ENCODE measurements at places on chromosomes 5 and 9.

GRCh38 chr5:41264019-41264418 lies 50.7 kb upstream of the C6 start:
- DNase-seq, result no peak

GRCh38 chr5:168654211-168654721 lies 75.1 kb upstream of the PANK3 start:
- no peak for DNase-seq

DNA sequence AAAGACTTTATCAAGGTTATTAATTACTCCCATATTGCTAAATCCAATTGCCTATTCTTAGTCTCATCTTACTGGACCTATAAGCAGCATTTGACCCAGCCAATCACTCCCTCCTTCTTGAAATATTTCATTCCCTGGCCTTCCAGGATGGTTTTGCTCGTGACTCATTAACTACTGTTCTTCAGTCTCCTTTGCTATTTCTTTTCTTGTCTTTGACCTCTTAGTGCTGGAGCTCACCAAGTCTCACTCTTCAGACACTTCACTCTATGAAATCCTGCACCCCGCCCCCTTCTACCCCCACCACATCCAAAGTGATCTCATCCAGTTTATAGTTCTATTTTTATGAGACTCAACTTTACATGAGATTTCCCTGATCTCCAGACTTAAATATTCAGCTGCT lies 803.1 kb upstream of the WWC1 start:
- DNase-seq, result no peak

DNA sequence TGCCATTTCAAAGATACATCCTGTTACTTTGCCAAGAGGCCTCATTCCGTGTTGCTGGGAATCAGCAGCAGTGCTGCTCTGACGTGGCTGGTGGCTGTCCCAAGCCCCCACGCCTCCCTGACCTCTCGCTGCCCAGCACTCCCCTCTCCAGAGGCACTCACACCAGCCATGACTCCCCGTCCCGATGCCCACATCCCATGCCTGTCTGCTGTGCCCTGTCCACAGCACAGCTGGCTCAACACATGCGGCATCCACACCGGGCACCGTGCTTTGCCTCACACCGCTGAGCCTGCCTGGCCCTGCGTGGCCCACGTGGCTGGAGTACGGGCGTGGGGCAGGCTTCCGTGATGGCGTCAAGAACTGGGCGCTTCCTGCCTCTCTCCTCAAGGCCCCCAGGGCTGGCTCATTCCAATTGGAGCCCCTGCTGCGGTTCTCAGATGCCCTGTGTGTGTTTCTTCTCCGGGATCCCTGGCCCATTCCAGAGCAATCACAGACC lies 7.8 kb upstream of the LCN1 start:
- DNase-seq, result no peak

- peak; percentile 3 for DNase-seq
Observed at GRCh38 chr9:79695531-79696175, 123.9 kb downstream of the TLE4 start.

DNA sequence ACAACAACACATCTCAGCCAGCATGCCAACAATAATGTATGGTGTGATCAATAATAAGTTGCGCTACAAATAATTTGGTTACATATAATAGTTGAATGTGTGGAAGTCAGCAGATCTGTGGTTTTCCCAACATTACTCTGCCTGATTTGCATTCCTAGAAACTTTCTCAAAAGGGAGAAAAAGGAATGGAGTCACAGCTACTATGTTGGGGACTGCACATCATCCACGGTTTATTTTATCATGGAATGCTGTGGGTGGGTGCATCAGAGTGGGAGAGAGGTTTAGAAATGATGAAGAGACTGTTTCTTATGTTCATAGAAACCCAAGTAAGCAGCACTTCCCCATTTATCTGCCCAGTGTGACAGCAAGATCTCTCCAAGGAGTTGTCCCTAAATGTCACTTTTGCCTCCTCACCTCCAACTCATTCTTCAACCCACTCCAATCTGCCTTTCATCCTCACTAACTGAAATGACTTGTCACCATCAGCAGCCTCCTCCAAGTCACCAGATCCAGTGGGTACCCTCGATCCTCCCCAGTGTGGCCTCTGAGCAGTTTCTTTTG lies 2.8 kb upstream of the SPOCK1 start:
- DNase-seq, result no peak

GRCh38 chr5:139985733-139986132 lies 57.4 kb downstream of the NRG2 start:
- no peak for DNase-seq

DNA sequence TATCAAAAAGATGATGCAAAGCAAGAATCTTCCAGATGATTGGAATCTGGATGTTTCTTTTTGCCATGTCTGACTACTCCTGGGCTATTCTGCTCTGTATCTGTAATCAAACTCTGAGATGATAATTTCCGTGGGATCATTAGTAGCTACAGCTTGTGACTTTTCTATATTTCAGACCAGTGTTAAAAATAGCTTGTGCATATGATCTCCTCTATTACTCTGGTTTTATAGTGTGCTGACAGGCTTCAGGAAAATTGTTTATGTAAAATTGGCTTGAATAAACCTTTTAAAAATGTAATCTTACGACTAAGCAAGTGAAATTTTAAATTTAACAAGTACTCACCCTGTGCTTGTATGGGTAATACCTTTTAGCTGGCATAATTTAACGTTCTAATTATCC lies 40.4 kb downstream of the NAA35 start:
- no peak for DNase-seq

DNA sequence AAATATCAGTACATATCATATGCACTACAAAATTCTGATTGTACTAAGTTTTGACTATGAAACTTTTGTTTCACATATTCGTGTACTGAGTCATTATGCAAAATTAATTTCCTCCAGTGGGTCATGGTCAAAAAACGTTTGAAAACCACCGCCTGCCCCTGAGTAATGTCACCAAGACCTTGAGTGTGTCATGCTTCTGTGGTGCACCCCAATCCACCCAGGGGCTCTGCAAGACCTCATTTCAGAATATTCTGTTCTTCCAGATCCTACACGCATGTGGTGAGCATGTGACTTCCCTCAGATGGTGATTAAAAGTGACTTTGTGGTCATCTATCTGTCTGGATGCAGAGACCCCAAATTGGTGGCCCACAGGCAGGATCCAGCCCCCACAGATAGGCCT lies 31.0 kb downstream of the ABLIM3 start:
- DNase-seq, result no peak

GRCh38 chr5:90398726-90399125 lies 10.8 kb downstream of the CETN3 start:
- no peak for DNase-seq

GRCh38 chr5:29790281-29790680 lies 1403.2 kb upstream of the CDH6 start:
- DNase-seq, result no peak

GRCh38 chr5:141997358-141997960 lies 15.4 kb downstream of the GNPDA1 start:
- no peak for DNase-seq

DNA sequence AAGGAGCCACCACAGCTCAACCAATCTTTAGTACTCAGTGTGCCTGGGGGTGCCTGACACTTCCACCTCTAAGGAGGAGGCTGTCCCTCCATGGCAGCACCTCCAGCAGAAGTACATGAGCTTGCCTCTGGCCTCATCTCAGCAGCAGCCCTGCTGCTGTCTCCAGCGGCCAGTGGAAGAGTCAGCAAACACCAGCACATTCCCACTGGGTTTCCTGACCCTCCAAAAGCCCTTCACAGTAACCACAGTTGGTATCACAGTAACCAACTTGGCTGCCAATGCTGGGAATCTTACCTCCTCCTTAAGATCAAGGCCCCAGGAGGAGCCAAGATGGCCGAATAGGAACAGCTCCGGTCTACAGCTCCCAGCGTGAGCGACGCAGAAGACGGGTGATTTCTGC lies 29.4 kb downstream of the FSTL4 start:
- no peak for DNase-seq

- DNase-seq, result no peak
Observed at GRCh38 chr9:28503573-28503972, 930.3 kb upstream of the C9orf72 start.

Measured in central memory CD4-positive, alpha-beta T cell (primary cell).